ENCODE measurements at places on chromosomes 3 and 15. TPM values are rescaled to one million over a fixed set of nuclear protein-coding genes. Genes with fewer than 3 reads are reported as not detected.

GRCh38 chr15:60798821-60799220 is 319.9 kb upstream of the ICE2 start:
- no peak for DNase-seq

The LSMEM2 gene
- 0.61 TPM for polyA plus RNA-seq

The CCRL2 gene
- polyA plus RNA-seq: 0.55 TPM

The SPINK8 gene
- not detected for polyA plus RNA-seq

GRCh38 chr3:180294282-180295027 is 257.7 kb upstream of the PEX5L start:
- no peak for DNase-seq

DNA sequence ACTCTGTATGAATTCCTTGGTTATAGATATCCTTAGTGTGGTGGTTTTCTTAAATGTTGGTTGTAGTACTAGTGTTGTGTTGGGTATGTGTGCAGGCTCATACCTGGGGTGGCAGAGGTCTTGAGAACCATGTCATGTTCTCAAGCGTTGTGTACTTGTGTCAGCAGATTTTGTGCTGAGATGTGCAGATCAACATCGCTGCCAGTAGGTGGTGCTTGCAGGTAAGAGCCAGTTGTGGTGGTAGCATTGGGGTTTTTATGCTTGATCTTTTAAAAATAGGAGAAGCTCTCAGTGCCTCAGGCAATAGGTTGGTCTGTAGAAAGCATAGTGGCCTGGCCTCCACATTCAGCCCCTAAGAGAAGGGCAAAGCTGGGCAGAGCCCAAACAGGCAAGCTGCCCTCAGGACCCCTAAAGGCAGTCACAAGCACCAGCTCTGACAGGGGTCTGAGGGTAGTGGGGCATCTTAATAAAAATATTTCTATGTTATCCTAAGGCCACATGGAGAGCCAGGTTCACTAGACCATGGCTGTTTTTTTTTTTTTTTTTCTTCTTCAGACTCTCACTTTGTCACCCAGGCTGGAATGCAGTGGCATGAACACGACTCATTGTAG is 164.0 kb downstream of the IL20RB start:
- no peak for DNase-seq

The ARHGAP31 gene
- 1.9 TPM for polyA plus RNA-seq

- DNase-seq: no peak
Observed at GRCh38 chr3:4494895-4495264, 1.7 kb downstream of the ITPR1 start.

GRCh38 chr15:31925541-31925940 is 104.8 kb upstream of the CHRNA7 start:
- no peak for DNase-seq

DNA sequence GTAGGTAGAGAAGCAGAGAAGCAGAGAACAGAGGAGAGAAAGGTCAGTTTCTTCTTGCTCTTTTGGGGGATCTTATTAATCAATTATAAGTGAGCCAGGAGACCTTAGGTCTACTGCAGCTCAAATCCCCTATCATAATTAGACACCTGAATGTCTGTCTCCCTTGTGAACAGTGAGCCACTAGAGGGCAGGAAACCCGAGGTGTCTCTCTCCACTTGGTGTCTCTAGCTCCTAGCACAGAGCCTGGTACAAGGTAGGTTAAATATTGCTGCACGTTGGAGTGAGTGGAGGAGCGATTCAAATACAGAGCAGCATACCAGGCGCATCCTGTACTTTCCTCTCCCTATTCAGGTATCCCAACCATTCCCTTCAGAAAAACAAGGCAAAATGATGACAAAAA is 2.0 kb upstream of the ST8SIA2 start:
- DNase-seq: no peak

DNA sequence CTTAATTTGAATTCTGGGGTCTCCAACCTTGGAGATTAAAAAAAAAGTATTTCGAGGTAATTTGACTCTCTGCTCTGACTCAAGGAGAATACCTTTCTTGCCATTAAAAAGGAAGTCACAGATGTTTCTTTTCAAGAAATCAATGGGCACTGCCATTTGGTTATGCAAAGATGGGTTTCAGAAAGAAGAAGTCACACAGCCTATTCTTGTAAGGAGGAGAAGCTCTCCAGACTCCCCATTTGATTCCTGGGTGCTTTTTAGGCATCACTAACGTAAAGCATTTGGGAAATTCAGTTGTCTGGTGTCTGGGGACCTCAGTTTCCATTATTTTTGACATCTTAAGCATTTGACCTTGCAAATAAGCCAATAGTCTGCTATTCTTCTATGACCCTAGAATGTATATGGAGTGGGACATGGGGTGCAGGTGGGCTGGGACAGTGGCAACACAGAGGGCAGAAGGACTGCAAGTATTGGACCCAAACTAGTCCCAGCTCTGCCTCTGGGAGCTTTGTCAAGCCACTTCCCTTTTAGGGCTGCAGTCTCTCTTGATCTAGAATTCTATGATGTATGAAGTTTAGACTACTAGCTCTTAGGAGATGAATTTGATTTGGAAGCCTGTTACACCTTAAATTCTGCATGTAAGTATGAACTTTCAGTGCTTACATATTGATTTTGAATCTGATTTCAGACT is 27.8 kb downstream of the IL5RA start:
- no peak for DNase-seq

Measured in psoas muscle (tissue), 8 donors.